Stimulated activated CD4-positive, alpha-beta T cell treated with anti-CD3 and anti-CD28 coated beads, Interleukin-1b, Interleukin-23, amount 100 ng/mL, for 48 hours (primary cell): ENCODE measurements at places on chromosomes 16 and 17.

GRCh38 chr17:37050920-37051319, 102.2 kb downstream of the AATF start:
- no peak for DNase-seq

DNA sequence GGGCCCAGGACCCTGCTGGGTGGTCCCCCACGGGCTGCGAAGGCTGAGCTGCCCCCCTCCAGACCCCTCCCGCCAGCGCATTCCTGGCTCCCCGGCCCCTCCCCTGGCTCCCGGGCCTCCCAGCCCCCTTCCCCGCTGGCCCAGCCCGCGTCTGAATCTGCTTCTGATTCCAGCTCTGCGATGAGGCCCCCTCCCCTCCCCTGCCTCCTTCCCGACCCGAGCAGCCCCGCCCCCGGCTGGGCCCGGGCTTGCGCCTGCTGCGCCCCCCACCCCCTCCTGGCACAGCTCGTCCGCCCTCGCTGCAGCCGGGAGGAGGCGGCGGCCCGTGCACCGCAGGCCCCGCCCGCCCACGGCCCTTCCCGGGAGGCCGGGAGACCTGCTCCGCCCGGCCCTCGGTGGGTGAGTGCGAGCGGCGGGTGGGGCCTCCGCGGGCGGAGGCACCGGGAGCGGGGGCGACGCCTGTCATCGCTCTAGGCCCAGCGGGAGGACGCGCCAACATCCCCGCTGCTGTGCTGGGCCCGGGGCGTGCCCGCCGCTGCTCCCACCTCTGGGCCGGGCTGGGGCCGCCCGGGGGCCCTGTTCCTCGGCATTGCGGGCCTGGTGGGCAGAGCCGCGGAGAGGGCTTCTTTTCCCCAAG, at the start of gene NTN3:
Gene NTN3, plus strand, starts transcription at position 282 of the 637 bp plus-strand sequence. CDS start 405 bp downstream, outside the sequence.
- no peak for DNase-seq

GRCh38 chr16:65213866-65214595, 92.2 kb upstream of the CDH11 start:
- DNase-seq: no peak

DNA sequence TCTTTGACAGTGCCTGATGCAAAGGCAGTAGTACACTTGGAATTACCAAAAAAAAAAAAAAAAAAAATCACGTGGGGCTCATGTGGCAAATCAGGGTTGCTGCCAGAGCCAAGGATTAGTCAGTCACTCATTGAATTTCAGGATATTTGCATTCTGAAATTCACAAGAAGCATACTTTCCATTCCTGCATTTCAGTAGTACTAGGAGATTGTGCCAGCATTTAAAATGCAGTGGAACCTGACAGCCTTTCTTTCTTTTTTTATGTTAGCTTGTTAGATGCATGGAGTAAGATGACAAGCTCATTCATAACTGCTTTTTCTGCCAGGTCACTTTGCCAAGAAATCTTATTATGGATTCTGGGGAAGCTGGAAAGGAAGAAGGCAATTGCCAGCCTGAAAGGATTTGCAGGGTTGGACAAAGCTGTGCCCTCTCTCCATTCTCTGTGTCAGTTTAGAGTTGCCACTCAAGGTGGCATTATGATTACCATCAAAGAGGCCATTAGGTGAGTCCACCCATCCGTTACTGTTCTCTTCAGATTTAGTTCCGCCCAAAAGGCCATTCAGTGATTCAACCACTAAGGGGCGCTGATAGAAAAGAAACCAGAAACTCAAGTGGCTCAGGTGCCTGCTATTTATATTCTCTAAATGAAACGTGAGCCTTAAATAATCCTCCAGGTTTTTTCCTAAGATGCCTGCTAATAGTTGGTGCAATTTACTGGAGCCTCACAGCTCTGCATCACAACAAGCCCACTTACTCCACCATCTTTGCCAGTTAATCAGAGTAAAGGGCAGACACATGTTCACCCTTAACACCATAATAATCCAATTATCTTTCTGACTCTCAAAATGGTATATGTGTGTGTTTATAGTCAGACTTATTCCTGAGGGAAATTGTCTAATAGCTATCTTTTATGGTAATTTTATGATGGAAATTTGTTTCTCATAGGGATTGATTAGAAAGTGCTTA, 59.0 kb downstream of the TANGO6 start:
- DNase-seq: no peak

DNA sequence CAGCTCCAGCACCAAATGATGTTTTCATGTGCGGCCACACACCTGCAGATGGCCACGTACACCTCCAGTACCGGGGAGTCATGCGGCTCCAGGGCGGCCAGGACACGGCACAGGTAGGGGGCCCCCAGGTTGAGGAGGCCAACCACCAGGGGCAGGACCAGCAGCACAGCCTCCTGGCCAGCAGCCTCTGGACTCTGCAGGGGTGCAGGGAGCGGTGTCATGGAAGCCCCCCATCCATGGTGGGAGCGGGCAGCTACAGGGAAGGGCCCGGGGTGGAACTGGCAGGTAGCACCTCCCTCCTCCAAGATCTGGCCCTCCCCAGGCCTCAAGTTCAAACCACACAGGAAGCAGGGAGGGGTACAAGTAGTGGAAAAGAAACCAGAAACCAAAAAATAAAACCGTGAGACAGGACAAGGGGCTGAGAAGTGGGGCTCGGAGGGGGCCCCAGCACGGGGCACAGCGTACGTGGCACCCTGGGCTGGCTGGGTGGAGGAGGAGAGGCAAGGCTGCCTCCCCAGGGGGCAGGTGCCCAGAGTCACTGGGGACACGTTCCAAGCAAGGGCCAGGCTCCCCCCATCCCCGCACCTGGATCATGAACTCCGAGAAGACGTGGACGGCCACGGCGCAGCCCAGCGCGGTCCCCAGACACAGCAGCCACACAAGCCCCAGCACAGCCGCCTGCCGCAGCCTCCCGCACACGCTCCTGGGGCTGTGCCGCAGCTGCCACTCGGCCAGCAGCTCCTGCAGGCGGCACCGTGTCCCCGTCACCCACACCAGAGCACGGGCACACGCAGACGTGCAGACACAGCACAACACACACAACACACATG, 7.4 kb downstream of the TMC6 start:
- no peak for DNase-seq

DNA sequence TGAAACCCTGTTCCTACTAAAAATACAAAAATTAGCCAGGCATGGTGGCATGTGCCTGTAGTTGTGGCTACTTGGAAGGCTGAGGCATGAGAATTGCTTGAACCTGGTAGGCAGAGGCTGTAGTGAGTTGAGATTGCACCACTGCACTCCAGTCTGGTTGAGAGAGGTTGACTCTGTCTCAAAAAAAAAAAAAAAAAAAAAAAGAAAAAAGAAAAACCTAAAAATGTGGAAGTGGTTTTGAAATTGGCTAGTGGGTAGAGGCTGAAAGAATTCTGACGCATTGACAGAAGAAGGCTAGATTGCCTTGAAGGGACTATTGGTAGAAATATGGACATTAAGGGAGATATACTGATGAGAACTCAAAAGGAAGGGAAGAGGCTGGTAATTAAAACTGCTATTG, 33.6 kb upstream of the CPPED1 start:
- no peak for DNase-seq

DNA sequence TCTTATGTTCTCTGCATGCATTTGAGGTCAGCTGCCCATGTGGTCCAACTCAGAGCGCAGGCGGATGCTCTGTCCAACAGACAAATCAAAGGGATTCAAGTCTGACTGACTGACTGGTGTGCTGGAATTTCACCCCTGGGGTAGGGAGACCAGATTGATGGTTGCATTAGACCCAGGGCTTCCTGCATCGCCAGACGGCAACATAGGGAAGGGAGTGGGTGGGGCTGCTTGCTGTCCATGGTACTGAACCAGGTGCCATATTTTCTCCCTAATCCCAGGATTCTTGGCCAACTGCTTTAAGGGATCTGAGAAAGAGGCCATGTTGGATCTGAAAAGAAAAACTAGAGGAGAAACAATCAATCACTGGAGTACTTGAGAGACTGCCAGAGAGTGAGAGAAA, 332.0 kb downstream of the XYLT1 start:
- DNase-seq: no peak

- DNase-seq: no peak
Observed at GRCh38 chr17:58176200-58176599, 9.4 kb downstream of the OR4D2 start.

- peak; percentile 72 for DNase-seq
Observed at GRCh38 chr16:81745704-81746558, 33.2 kb upstream of the PLCG2 start.

DNA sequence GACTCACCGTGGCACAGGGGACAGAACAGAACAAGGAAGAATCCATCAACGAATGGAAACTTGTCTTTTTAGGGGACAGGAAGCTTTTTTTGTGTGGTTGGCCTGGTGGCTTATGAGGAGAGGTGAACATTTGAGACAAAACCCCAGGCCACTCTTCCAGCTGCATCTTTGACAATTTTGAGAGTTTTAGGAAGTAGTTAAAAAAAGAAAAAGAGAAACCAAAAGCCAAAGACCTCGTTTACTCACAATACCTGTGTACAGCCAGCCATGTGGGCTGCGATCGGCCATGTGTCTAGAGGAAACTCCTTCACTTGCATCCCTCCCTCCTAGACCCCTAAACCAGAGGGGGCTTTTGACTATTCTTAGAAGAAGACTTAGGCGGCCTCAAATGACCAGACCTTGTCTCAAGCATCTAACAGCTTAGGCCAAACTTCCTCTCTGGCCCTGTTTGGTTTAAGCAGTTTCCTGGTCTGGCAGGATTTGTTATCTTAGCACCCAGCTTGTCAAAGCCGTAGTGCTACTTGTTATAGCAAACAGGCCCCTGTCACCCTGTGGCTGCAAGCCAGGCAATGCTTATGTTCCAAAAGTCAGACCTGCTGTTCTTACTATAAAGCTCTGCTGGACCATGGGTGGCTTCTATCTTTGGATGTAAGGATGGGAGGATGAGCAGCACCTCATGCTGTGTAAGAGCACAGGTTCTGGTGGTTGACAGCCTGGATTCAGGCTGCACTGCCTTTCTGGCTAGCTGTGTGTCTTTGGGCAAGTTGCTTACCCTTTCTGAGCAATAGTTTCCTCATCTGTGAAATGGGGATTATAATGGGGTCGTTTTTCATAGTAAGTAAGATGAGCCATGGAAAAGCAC, 17.7 kb downstream of the KSR1 start:
- peak; percentile 90 for DNase-seq

GRCh38 chr17:34275881-34276280, 5.9 kb downstream of the CCL7 start:
- DNase-seq: no peak

DNA sequence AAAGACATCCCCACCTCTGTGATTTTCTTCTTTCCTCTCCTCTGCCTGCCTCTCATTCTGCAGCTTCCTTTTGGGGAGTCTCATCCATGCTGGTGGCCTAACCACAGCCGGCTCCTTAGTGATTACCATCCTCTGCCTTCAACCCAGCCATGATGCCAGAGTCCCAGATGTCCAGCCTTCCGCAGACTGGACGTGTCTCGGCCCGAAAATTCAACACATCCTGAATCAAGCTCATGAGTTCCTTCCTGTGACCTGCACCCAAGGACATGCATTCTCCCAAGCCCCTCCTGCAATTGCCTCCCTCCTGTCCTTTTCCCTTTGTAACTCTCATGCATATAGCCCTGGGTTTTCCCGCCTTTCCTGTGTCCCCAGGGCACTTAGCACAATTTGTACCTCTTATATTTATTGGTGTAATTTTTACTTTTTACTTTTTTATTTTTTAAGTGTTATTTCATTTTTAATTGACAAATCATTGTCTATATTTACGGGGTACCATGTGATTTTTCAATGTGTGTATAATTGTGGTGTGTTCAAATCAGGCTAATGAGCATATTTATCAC, 1.2 kb upstream of the SLC13A5 start:
- DNase-seq: no peak

GRCh38 chr16:19919142-19919541, 34.5 kb upstream of the GPRC5B start:
- no peak for DNase-seq

- no peak for DNase-seq
Observed at GRCh38 chr16:53571763-53572162, 68.8 kb upstream of the AKTIP start.

DNA sequence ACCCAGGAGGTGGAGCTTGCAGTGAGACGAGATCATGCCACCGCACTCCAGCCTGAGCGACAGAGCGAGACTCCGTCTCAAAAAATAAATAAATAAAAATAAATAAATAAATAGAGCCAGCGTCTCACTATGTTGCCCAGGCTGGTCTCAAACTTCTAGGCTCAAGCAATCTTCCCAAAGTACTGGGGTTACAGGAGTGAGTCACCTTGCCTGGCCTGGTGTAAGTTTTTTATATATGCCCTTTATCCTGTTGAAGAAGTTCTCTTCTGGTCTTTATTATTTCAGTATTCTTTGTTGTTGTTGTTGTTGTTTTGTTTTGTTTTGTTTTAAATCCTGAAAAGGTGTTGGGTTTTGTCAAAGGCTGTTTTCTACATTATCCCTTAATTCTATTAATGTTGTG, 30.1 kb upstream of the ABCC1 start:
- no peak for DNase-seq

DNA sequence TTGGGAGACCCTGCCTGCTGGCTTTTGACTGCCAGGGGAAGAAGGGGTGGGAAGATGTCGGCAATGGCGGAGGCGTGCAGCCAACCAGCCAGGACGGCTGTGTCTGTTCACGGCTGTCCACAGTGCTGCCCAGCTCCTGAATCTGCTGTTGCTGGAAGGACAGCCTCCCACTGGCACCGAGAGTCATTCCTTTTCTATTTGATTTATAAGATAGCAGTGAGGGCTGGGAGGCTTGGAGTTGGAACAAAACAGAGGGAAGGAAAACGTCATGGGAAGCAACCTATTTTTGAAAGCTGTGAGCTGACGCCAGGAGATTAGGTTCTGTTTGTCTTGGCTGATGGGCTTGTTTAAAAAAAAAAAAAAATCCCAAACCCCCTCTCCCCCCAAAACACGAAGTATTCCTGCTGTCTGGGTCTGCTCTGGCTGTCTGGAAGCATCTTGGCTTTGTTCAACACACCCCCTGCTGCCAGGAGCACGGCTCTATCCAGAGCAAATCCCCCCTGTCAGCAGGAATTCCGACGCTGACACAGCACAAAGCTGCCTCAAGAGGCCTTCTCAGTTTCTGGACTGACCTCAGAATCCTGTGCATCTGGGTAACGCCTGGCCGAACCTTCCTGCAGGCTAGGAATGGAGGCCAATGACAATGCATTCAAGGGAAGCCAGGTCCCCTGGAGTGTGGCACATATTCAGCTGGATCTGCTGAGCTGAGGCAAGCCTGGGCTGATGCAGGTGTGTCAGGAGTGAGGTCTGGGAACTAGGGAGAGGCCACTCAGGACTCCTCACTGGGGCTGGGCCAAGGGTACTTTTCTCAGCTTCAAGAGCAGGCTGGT, 41.0 kb upstream of the SREBF1 start:
- no peak for DNase-seq
